ENCODE measurements at places on chromosomes 3 and 15.
A peak's percentile ranks its signal among the peaks of the same experiment; 100 is the strongest.

DNA sequence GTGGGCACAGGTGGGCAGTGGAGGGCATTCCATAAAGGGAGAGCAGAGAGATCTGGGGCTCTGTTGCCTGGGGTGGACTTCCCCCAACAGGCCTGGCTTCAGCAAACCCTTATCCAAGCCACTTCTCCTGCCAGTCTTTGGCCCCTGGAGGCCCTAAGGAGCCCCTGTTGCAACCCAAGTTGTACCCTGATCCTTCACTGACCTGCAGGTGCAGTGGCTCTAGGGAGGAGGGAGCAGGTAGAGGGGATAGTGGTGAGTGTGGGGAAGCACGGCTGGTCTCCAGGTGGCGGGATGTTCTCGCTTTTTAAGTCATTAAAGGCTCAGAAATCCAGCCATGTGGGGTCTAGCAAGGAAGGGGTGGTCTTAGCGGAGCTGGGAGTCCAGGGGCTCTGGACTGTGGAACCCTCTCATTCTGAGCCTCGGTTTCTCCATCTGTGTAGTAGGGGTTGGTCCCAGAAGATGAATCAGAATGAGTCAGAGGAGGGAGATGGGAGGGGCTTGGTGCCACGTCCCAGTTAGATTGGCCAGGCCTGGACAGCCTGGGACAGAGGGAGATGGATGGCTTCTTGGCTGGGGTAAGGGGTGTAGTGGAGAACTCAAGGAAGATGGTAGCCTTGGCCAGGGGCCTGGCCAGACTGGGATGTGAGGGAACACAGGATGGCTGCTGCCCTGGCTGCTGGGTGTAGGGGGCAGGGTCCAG is 2.6 kb downstream of the ZBTB47 start:
- DNase-seq = no peak

DNA sequence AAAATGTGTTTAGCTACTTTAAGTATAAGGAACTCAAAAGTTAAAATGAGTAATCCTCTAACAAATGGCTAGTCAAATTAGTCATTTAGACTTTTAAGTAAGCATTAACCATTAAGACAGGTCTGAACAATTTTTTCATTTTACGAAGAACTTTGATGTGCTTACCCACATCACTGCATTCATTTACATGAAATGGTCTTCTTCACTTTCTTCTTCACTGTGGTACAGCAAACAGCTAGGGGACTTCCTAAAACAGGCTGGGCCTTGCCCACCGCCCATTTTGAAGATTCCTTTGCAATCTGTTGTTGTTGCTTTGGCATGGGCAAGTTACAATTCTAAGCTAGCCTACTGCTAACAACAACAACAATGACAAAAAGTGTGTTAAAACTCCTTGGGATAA is 67.4 kb downstream of the CBLB start:
- no peak for DNase-seq

DNA sequence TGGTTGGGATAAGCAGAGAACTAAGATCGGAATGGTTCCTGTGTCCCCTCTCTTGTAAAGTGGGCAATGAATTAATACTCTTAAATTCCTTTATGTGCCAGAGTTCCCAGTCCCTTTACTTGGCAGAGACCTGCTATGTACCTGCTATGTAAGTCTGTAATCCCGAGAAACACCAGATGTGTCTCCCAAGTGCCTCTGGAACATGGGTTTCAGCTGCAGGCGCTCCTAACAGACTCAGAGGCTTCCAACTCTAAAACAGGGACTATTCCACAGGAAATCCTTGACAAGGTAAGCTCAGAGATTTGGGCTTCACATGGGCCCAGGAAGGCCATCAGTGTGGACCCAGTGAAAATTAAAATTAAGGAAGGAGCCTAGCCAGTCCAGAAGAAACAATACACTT is 117.7 kb upstream of the PLCL2 start:
- no peak for DNase-seq

GRCh38 chr15:87538327-87538834 is 718.2 kb downstream of the NTRK3 start:
- no peak for DNase-seq

GRCh38 chr15:76988867-76989780 is 5.8 kb upstream of the PSTPIP1 start:
- DNase-seq = no peak

- DNase-seq = peak; percentile 70
Measured at GRCh38 chr3:46078712-46079400, 51.6 kb upstream of the XCR1 start.

DNA sequence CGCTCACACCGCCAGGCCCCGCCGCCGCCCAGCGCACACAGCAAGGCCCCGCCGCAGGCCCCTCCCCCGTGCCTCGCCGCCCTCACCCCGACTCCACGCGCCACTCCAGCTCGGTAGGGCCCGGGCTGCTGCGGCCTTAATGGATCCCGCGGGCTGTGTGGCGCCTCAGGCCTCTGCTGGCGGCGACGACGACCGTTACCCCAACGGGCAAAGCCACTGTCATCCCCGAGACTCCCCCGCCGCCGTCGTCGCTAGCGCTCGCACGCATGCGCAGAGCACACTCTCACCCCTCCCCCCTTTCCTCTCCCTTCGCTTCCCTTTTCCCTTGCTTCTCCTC is at the start of gene MSL2:
MSL2 (minus strand) TSS at position 272 of the 337 bp plus-strand sequence. CDS start 1,222 bp downstream, outside the sequence.
- no peak for DNase-seq

Measured in NCI-H1694 (cell line).